ENCODE measurements at places on chromosomes 7 and 10. TPM values are rescaled to one million over a fixed set of nuclear protein-coding genes. Genes with fewer than 3 reads are reported as not detected.

DNA sequence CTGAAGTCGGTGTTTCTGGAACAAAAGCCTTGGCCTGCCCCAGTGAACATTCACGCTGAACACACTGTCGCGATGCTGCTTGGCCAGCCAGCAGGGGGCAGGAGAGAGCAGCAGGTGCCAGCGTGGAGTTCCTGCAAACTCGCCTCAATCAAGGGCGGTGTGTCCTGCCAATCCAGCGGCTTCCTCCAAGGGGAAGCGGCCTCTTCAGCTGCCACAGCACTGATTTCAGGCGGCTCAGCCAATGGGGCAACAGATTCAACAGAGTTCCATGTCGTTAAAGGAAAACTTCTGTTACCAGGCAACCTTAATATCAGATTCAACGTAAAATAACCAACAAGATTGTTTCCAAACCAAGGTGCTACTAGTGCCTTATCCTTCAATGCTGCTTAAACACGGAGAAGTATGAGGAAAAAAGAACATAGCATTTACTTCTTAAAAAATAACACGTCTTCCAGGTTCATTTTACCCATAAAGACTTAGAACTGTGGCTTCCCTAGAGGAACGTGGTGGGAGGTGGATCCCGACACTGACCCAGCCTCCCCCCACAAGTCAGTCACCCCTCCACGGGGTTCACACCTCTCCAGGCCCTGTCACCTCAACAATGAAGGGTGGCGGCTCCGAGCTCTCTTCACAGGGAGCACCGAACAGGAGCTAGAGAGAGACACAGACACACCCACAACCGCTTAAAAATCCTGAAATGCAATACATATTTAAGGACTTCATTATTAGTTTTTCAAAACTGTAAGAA, 178.2 kb downstream of the DIP2C start:
- DNase-seq = peak; percentile 86

DNA sequence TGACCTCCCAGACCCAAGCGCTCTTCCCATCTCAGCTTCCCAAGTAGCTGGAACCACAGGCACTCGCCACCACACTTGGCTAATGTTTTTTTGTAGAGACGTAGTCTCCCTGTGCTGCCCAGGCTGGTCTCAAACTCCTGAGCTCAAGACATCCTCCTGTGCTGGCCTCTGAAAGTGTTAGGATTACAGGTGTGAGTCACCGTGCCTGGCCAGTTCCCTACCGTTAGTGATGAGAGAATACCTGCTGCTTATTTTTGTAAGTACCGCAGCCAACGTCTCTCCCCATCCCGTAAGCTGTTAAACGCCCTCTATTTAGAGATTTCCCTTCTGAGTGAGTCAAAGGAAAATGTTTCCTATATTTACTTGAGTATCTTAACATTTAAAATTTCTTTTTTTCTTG, 38.5 kb upstream of the PDLIM1 start:
- no peak for DNase-seq

DNA sequence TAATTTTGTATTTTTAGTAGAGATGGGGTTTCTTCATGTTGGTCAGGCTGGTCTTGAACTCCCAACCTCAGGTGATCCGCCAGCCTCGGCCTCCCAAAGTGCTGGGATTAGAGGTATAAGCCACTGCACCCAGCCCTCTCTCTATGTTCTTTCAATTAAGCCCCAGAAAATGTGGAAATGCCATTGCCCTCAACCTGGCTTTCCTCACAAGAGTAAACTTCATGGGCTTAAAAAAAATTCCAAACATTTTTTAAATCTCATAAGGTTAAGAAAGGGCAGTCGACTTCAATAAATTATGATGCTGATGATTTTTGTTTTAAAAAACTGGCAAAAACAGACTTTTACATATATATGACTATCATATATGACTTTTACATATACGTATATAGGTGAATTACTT, 107.6 kb downstream of the TES start:
- peak; percentile 6 for DNase-seq

- no peak for DNase-seq
Observed at GRCh38 chr10:110833234-110833940, 38.3 kb upstream of the PDCD4 start.

- no peak for DNase-seq
Observed at GRCh38 chr7:123075838-123076467, 80.5 kb upstream of the TAS2R16 start.

The KCNIP2 gene
- 5.1 TPM for total RNA-seq

The PLOD3 gene
- 93.2 TPM for total RNA-seq

GRCh38 chr10:77609781-77610272, 27.8 kb downstream of the KCNMA1 start:
- DNase-seq = no peak

The MRPS33 gene
- 70.8 TPM for total RNA-seq

GRCh38 chr10:97069026-97069425, 116.7 kb downstream of the SLIT1 start:
- no peak for DNase-seq

DNA sequence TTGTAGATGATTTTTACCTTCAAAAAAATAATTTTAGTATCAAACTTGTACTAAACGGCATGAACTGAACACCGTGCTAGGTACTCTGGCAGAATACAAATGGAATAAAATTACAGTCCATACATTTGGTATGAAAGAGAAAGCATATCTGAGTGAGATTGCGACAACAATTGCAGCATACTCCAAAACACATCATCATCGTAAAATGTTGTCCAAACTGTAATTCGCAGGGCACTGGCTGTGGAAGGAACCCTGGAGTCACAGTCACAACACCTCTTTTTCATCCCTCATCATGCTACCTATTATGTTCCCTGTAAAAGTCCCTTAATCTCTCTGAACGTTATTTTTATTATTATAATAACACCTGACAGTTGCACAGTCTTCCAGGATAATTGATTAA, 13.5 kb downstream of the CREM start:
- no peak for DNase-seq

The TMEM196 gene
- total RNA-seq = not detected

DNA sequence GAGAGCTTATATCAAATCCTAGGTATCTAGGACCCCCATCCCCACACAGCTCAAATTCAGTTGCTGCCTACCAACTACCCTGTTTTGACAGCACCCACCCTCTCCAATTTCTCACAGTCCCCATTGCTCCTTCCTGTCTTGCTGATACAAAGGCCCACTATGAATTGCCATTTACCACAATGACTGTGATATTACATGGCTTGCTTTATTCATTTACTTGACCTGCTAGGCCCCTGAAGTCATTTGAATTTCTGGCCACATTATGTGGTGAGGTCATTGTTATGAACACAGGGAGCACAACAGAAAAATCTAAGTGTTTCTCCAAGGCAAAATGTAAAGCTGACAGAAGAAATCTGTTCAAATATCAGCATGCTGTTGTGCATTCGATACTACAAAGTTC, 101.4 kb downstream of the PPP1R17 start:
- no peak for DNase-seq

The PLAU gene
- total RNA-seq = 94.9 TPM

DNA sequence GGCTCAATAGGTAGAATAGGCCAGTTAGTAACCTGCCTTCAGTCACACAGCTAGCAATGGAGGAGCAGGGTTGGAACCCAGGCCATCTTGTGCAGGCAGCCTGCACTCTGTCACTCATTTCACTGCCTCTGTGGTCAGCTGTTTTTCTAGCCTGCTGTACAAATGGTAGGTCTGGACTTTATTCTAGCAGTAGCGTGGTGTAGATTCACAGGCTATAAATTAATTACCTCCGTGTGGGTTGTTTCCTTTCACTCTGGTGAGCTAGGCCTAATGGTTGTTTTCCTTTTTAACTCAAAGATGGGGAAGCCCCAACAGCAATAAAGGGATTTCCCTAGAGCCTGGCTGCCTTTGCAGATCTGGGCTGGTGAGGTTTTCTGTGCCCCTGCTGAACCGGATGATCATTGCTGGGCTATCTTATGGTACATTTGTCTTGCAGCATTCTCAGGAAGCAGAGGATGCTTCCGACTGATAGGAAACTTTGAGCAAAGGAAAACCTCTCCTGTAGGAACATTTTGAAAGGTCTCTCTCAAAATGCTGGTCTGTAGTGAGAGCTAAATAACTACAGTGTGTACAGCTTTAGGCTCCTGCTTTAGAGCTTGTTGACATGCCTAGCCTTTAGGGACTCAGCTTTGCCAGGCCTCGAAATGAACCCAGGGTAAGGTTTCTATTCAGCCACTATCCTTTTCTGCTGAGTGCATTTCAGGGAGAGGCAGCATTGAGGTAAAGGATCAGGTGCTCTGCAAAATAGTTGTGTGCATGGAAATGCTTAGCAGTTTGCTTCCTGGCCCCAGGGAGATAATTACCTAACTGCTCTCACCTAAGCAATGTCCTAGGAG, 157.4 kb downstream of the ST7 start:
- no peak for DNase-seq
